ENCODE measurements at places on chromosomes 16 and 17.

GRCh38 chr17:69577098-69577497 lies 162.6 kb downstream of the MAP2K6 start:
- DNase-seq, result peak; percentile 65

DNA sequence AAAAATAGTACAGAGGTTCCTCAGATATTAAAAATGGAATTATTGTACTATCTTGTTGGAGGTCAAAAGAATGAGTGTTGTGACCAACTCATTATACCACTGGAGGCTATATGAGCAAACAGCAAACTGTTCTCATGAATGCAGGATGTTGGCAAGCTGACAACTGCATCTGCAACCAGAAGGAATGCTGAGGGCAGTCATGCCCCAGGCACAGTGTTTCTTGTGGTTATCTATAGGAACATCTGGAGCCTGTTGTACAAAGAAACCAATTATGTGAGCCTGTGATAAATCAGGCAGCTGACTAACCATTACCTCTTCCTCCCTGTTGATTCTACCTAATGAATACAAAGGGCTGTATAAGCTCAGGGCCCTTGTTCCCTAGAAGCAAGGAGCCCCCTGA lies 2057.1 kb downstream of the TP53TG3F start:
- no peak for DNase-seq

DNA sequence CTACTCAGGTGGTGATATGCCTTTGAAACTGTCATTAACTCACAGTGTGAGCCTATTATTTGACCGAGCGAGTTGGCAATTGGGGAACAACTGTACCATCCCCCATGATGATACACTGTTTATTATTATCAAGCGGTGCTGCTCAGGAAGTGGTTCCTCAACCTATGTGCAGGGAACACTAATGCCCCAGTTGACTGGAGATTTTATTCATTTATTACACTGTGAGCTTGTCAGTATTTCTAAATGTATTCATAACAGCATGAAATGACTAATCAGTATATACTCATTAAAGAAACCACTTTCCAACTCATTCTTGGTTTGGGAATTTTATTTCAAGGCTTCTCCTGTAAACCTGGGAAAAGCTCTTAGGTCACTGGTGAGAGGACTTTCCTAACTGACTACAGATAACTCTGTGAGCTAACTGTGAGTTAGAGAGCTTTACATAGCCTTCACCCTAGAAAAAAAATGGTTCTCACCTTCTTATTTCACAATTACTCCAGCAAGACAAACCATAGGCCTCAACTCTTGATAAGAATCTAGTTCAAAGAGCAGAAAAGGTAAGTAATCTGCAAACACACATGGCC lies 42.4 kb downstream of the NXPH3 start:
- DNase-seq, result no peak

GRCh38 chr16:67547423-67548264 lies 14.7 kb upstream of the CTCF start:
- DNase-seq, result no peak

DNA sequence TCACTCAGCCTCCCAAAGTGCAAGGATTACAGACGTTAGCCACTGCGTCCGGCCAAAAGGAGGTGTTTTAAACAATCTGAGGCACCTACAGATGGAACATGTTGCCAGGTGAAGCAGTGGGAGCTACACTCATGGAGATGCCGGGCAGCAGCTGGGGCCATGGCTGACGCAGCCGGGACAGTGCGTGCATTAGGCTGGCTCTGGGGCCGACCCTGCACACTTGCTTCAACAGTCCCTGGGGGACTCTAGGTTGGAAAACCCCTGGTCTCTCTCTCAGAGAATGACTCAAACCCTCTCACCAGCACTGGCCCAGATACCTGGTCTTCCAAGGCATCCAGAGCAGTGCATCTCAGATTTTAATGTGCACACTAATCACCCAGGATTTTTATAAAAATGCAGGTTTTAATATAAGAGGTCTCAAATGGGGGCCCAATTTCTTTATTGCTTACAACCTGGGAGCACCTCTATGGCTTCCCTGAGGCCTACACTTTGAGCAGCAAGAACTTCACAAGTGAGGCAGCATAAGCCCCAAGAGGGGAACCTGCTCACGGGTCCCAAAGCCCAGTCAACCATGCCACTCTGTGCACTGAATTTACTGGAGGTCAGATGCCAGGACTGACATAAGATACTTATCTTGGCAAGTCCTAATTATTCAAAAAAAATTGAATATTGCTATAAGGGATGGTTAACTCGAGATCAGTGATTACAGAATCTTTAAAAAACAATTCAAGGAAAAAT lies 70.8 kb upstream of the TRAP1 start:
- no peak for DNase-seq

GRCh38 chr17:2019723-2020122 lies 5.4 kb downstream of the RTN4RL1 start:
- no peak for DNase-seq

DNA sequence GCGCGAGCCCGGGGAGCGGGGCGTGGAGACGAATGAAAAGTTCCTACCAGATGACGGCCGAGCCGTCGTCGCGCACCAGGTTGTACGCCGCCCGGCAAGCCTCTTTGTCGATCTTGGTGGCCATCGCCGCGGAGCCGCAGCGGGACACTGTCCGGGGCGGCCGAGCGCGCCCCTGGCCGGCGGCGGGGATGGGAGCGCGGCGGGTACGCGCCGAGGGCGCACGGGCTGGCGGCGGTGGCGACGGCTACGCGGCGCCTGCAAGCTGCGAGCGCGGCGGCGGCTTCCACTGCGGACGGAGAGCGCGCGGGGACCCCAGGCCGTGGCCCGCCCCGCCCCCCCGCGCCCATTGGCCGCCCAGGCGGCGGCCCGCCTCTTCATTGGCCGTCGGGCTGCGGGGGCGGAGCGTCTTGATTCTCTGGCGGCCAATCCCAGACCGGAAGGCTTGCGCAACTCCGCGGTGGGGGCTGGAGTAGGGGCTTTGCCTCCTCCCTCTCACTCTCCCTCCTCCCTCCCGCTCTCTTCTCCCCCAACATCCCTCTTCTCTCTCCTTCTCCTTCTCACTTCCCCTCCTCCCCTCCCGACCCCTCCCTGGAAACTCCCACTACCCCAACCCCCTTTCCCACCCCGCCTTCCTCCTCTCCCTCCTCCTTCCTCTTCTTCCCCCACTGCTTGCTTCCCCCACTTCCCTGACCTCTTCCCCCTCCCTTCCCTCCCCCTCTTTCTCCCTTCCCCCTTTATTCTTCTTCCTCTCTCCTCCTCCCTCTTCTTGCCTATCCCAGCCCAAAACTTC lies at the start of gene COTL1:
Gene COTL1 (minus strand): TSS at position 288 of the 790 bp plus-strand sequence. CDS start 164 bp downstream, at position 124.
- peak; percentile 22 for DNase-seq

- no peak for DNase-seq
Observed at GRCh38 chr16:58249388-58249779, 45.4 kb downstream of the PRSS54 start.

- no peak for DNase-seq
Observed at GRCh38 chr17:19265755-19266154, 28.6 kb downstream of the EPN2 start.

Measured in NCI-H2029 treated with DMSO at 0.1 percent for 48 hours (cell line).